Left lung (tissue), 14 donors: ENCODE measurements at places on chromosomes 13 and 19. TPM values are rescaled to one million over a fixed set of nuclear protein-coding genes. Genes with fewer than 3 reads are reported as not detected.

FRY gene
- polyA plus RNA-seq, result 49.2 TPM

MAMSTR gene
- 4.6 TPM for polyA plus RNA-seq

GRCh38 chr19:35224681-35225571, 3.6 kb downstream of the FAM187B start:
- DNase-seq, result peak; percentile 32

- peak; percentile 57 for DNase-seq
These were observed 27.7 kb downstream of the MEIS3 start for GRCh38 chr19:47391510-47392223.

DNA sequence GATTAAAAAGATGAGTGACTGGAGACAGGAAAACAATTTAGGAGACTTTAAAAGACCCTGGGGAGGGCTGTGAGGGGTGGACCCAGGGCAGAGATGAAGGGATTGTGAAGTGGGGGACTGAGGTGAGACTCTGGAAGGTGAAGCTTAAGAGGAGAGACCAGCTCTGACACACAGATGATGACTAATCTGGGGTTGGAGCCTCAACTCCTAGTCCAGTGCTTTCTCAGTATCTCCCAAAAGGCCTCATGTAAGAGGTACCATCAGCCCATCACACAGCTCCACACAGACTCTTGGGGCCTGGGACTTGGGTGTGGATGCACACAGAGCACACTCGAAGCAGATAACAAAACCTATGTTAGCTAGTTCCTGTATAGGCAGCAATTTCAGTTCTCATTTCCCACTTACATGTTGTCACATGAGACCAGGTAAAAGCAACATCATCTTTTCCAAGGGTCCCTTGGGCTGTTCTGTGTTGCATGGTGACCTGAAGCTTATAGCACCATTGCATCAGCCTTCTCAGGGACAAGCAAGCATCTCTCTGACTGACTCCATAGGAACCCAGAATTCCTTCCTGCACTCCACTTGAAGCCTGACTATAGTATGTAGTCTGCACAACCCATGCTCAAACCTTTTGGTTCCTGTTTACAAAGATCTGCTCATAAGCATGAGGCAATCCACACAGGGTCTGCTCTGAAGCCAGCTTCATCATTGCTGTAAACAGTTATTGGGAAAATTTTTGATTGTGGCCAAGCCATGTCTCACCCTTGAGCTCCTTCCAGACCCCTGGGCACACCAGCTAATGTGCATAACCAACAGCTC, 88.6 kb upstream of the MYCBP2 start:
- DNase-seq, result peak; percentile 11

- DNase-seq, result peak; percentile 70
These were observed 11.5 kb downstream of the EPN1 start for GRCh38 chr19:55686311-55687050.

- no peak for DNase-seq
These were observed 162.1 kb upstream of the TMTC4 start for GRCh38 chr13:100836711-100837110.

GRCh38 chr19:40578442-40578908, 1.8 kb downstream of the SHKBP1 start:
- DNase-seq, result no peak

GRCh38 chr13:112106478-112107141, 39.7 kb downstream of the SOX1 start:
- no peak for DNase-seq

DNA sequence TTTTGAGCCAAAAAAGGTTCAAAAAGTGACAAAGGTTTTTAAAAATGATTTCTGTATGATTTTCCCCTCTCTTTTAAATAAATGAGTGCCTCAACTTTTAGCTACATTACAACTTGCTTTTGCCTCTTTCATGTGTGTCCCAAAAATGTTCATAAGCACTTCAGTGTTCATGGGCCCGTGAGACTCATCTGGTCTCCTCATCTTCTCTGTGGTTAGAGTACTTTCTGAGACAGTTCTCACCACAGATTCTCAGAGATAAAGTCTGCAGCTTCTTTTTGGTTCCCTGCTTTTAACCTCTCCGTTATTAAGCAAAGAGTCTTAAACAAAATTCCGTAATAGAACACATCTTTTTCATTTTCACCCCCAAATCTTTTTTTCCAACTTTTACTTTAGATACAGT, 156.9 kb downstream of the DLEU7 start:
- no peak for DNase-seq

DNA sequence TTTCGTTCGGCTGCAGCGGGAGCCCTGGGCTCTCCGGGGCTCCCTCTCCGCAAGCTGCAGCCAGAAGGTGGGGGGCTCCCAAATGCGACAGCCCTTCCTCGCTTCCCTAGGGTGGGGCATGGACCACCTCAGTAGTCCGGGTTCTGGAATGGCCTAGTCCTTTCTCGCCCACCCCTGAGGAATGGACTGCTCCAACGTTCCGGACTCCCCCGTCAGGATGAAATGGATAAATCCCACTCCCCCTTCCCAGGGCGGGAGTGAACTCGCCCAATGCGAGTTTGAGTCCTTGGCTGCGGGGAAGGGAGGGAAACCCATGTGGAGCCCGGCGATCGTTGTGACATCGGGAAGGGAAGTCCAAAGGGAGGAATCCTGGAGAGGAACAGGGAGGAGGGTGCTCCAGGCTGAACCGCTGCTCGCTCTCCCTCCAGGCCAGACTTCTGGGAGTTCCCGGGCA, 5.5 kb downstream of the HRC start:
- DNase-seq, result peak; percentile 91

DNA sequence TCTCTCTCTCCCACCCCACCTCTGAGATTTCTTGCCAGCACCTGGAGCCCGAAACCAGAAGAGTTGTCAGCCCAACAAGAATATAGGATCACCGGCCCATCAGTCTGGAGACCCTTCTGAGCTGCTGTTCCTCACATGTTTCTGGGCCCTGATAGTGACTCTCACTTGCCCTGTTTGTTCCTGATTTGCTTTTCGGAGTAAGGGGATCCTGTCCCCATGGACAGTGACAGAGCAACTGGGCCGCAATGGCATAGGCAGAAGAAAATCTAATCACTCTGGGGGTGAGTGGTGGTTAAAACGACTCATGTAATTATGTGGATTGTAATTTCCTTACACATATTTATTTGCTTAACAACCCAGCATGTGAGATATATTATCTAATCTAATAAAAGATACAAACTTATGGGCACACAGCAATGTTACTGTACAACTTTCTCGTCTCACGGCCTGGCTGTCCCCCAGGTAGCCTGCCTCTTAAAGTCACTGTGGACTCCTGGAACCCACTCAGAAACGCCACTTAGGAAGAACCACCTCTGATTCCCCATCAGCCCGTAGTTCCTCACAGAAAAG, 663 bp upstream of the SMAD9 start:
- DNase-seq, result no peak
